Fibroblast of skin of scalp (primary cell): ENCODE measurements at places on chromosomes 7 and 10.

DNA sequence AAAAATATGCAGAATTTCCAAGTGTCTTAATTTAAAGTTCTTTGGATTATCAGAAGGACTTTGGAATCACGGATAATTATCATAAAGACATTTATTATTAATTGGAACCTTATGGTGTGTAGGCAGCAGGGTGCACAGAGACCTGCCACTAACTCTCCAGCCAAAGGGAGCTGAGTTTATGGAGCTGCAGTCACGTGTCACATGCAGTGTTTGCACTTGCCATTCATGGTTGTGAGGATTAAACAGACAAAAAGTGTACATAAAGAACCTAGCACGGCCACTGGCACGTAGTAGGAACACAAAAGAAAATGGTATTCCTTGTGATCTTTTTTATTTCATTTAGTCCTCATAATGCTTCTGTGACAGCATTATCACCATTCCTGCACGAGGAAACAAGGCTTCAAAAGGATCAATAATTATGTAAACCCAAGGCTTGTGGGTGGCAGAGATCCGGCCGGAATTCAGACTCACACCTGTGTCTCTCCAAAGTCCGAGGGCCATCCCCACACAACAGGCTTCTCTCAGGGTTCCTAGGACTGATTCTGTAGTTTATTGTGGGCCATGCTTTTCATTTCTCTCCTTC is 143.9 kb upstream of the STK17A start:
- DNase-seq, result no peak

- no peak for DNase-seq
These were observed 14.9 kb upstream of the PAXIP1 start for GRCh38 chr7:155017834-155018233.

DNA sequence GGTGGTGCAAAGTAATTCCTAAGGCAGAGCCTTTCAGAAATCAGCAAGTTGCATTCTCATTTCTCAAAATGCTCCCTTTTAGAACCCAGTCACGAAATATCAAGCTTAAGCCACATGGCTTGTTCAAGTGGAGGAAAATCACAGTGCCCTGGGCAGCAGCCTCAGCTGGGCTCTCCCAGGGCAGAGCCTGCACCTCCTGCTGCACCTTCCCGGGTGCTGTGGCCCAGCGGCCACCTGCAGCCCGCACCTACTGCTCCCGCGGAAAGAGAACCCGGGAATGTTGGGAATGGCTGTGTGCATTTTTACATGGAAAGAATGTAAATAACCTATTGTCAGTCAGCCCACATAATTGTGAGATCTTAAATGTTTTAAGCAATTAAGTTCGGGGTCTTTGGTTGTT is 396.5 kb upstream of the VSTM2A start:
- DNase-seq, result no peak

- DNase-seq, result no peak
These were observed 7.3 kb downstream of the FLNC start for GRCh38 chr7:128837521-128837921.

DNA sequence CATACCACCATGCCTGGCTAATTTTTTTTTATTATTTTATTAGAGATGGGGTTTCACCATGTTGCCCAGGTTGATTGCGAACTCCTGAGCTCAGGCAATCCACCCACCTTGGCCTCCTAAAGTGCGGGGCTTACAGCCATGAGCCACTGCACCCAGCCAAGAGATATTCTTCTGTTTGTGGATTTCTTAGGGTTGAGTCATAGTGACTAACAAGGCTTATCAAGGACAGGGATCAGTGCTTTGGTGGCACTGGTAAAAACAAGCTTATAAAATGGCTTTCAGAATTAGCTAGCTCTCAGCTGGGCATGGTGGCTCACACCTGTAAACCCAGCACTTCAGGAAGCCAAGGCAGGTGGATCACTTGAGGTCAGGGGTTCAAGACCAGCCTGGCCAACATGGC is 122.4 kb downstream of the ZNF248 start:
- no peak for DNase-seq

GRCh38 chr7:15669443-15670090 is 16.9 kb downstream of the MEOX2 start:
- DNase-seq, result no peak

DNA sequence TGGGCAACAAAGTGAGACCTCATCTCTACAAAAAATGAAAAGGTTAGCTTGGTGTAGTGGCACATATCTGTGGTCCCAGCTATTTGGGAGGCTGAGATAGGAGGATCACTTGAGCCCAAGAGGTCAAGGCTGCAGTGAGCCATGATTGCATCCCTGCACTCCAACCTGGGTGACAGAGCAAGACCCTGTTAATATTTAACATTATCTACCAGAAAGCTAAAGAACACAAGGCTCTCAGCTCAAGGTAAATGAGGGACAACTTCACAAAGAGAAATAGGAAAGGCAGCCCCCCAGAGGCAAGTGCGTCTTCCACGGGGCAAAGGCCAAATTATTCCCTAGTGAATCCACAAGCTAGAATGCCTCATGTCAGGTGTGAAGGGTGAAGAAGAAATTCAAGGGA is 109.6 kb upstream of the PFKP start:
- no peak for DNase-seq

GRCh38 chr7:73822319-73823173 is 8.2 kb upstream of the CLDN4 start:
- peak; percentile 94 for DNase-seq

GRCh38 chr10:123009105-123009820 is 457 bp downstream of the ACADSB start:
- DNase-seq, result peak; percentile 2

DNA sequence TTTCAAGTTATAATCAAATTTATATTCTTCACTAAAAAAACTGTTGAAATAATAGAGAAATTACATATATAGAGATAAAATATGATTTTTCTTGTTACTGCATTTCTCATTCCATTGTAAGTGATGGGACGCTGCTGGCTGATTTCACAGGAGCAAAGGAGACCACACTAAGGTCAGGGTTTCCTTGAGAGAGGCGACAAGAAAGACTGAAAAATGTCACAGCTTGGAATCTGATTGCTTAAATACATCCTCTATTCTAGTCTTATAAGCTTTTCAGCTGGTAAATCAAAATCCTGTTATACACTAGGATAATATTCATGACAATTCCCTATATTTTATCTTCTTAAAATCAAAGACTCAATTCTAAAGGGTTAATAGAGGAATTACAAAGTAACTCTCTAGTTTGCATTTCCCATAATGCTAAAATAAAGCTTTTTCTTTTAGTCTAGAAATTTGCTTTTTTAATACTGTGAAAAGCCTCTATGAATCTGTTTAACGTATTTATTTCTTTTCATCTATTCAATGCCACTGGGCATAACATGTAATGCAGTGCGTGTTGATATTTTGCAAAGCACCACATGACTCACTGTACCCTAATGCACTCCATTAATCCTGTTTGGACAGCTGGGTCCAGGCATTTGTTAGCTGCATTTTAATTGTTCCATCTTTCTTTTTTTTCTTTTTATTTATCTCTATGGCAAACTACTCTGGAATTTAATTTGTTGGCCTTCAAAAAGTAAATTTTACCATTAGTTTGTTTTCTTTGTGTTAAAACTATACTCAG is 81.7 kb downstream of the RNF32 start:
- DNase-seq, result peak; percentile 2

- DNase-seq, result no peak
These were observed 2.4 kb upstream of the GPAM start for GRCh38 chr10:112185959-112186358.

DNA sequence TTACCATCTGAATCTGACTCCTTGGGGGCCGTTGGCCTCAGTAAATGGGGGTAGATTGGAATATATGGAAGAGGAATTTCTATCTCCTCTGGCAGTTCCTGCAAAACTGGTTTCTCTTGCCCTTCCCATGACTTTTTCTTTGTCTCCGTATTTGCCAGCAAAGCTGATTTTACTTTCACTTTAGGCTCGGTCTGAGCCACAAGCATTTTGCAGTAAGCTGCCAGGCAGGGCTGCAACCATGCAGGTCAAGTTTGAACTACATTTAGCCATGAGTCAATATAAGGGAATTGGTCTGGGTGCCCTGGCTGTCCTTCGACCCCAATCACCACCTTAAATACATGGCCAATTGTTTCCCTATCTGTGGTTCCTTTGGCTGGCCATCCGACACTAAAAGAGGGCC is 104.3 kb downstream of the TRIM24 start:
- DNase-seq, result no peak

- no peak for DNase-seq
These were observed 138.9 kb downstream of the GRID1 start for GRCh38 chr10:86227501-86228258.

GRCh38 chr10:109958059-109958458 is 34.7 kb upstream of the XPNPEP1 start:
- no peak for DNase-seq

DNA sequence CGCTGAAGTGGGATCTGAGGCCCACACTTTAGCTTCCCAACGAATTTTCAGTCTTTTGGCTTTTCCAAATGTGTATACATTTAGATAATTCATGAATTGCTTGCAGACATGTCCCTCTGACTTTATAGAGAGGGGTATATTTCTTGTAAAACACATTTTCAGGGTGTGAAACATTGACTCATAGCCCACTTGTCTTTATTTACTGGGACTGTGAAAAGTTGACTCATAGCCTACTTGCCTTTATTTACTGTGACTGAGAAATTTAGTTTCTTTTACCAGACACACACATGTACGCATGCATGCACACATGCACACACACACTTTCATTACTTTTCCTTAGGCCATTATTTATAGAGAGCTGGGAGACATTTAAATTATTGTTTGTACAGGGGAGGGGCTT is 79.1 kb downstream of the VTI1A start:
- peak; percentile 10 for DNase-seq

GRCh38 chr7:77653572-77653971 is 42.7 kb upstream of the RSBN1L start:
- no peak for DNase-seq

DNA sequence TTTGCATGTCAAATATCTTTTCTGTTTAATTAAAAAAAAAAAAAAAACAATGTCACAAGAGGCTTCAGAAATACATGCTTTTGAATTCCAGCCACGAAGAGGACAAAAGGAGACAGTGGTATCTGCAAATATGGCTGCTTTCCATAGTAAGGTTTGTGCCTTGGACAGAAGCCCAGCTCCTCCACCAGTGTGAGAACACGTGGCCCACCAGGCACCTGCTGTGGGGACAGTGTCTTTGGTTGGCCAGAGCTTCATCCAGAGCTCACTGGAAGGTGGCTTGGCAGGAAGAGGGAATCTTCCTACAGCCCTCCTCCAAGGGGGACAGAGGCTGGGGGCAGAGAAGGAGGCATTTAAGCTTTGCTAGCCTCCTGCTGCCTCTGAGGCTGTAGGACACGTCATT is 144.6 kb downstream of the GLCCI1 start:
- DNase-seq, result no peak

DNA sequence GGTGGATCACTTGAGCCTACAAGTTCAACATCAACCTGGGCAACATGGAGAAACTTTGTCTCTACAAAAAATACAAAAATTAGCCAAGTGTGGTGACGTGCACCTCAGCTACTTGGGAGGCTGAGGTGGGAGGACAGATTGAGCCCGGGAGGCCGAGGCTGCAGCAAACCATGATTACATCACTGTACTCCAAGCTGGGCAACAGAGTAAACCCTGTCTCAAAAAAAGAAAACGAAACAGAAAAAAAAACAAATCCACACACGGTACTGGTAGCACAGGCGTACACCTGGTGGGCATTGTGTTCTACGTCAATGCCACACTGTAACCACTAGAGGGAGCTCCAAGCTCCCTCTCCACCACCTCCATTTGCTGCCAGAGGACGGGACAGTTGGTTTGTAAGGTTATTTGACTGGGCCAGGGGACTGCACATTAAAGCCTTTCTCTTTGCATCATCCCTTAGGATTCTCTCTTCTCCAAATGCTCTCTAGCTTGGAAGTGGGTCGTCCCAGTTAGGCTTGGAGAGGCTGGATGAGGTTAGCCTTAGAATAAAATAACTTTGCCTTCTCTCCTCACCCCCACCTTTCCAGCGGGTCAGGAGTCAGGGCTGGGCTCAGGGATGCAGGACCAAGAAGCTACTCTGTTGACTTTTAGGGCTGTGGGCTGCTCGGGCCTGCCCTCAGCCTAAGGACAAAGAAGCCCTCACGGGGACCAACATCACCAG is 130.8 kb downstream of the SORBS1 start:
- DNase-seq, result peak; percentile 60

DNA sequence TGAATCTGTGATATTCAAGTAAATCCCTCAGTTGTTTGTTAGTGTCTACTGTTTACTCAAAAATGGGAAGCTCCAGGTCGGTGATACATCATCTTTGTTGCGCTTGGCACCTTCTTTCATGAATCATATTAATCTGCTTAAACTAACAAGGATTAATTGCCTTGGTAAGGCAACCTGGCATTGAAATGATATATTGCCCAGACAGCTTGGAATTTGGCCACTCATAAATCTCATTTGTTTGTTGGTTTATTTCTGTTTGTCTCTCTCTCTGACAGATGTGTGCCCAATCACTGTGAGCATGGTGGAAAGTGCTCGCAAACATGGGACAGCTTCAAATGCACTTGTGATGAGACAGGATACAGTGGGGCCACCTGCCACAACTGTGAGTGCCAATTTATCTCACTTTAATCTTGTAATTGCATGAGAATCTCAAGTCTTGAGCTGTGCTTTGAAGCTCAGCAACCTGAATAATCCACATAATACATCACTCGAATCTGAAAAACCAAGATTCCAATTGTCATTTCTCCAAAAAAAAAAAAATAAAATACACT is 1104.8 kb upstream of the C7orf33 start:
- DNase-seq, result no peak

DNA sequence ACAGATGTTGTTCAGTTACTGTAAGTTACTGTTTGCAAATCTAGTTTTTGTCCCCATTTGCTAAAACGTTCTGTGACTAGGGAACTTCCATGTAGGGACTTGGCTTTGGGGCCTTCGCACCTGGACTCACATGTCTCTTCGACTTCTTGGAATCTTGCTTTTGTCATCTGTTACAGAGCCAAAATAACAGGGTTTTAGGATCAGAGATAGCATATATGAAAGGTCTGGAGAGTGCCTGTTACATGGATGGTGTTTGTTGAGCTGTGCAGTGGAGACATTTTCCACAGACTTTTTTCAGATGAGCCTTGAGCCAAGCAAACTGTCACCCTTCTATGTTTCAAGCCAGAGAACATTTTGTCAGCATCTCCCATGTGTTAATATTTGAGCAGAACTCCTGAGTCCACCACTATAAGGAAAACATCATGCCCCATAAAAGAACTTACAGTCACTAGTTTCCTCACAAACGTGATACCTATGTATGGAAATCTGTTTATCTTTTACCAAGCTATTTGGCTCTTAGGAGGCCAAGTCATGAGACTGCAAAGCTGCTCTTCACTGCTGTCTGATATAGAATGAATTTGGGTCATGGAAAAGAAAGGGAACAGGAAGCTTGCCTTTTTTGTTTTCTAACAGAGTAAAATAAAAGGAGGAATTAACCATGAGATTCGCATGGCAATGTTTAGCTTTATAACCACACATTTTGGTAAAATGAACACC is 818.6 kb upstream of the IGFBP3 start:
- DNase-seq, result no peak

GRCh38 chr7:121366852-121367431 is 29.2 kb downstream of the FAM3C start:
- DNase-seq, result peak; percentile 40
